ENCODE measurements at places on chromosomes 4 and X.

DNA sequence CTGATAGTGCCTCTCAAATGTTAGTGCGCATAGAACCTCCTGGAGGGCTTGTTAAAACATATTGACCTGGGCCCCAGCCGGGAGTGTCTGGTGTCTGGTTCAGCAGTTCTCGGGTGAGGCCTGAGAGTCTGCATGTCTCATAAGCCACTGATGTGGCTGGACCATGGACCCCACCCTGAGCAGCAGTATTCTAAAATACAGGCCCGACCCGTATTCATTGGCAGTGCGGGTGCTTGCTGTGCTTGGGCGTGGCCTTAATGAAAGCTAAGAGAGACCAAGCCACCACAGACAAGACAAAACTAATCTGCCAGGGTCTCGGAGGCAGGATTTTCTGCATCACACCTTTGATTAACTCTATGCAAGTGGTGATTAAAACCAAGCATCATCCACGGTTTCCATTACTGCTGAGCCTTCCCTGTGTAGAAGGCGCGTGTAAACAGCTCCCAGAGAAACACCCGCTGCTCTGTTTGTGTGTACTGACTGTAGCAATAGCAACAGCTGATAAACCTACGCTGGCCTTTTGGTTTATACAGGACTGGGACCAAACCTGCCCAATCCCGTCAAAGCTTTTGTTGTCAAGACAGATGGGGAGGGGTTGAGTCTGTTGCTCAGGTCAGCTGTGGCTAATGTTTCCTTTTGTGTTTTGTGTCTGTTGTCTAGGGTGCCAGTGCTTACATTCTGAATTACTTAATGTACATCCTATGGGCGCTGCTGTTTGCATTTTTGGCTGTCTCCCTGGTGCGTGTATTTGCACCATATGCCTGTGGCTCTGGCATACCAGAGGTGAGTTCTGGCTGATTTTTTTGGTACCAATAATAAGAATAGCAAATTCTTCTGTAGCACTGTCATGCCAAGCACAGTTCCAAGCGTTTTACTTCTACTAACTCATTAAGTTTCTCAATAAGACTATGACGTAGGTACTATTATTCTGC lies 40.8 kb downstream of the CLCN4 start:
- DNase-seq: no peak

- no peak for DNase-seq
Measured at GRCh38 chrX:120205816-120206753, 44.5 kb upstream of the ZBTB33 start.

DNA sequence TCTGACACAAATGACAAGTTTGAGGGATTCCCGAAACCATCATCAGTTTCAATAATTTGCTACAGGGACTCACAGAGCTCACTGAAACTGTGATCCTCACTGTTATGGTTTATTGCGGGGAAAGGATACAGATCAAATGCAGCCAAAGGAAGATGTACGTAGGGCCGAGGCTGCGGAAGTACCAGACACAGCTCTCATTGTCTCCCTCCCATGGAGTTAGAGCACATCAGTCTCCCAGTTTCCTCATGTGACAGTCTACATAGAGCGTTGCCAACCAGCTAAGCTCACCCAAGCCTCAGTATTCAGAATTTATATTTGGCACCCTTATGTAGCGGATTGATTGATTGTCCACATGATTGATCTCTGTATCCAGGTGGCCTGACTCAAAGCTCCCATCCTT lies 137.8 kb upstream of the TENM3 start:
- DNase-seq: no peak

- DNase-seq: no peak
Measured at GRCh38 chr4:173332021-173332487, 2.1 kb downstream of the HMGB2 start.

DNA sequence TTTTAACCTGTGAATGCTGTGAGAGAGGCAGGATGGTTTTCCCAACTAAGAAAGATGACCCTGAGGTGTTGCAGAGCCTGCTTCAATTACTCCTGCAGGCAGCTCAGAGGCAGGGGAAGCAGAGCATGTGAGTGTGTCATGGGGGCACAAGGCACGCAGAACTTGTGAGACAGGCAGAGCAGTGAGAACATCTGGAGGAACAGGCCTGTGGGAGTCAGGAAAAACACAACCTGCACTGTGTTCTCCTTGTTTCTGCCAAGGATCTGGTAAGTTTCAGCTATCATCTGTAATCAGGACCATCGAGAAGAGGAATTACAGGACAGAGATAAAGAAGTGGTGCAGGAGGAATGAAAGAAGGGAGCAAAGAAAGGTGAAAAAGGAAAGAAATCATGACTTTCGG lies 741.8 kb upstream of the INTU start:
- DNase-seq: no peak

- DNase-seq: no peak
Measured at GRCh38 chrX:98207947-98208346, 1324.2 kb downstream of the RPA4 start.
